ENCODE measurements at places on chromosomes 1 and 21.

DNA sequence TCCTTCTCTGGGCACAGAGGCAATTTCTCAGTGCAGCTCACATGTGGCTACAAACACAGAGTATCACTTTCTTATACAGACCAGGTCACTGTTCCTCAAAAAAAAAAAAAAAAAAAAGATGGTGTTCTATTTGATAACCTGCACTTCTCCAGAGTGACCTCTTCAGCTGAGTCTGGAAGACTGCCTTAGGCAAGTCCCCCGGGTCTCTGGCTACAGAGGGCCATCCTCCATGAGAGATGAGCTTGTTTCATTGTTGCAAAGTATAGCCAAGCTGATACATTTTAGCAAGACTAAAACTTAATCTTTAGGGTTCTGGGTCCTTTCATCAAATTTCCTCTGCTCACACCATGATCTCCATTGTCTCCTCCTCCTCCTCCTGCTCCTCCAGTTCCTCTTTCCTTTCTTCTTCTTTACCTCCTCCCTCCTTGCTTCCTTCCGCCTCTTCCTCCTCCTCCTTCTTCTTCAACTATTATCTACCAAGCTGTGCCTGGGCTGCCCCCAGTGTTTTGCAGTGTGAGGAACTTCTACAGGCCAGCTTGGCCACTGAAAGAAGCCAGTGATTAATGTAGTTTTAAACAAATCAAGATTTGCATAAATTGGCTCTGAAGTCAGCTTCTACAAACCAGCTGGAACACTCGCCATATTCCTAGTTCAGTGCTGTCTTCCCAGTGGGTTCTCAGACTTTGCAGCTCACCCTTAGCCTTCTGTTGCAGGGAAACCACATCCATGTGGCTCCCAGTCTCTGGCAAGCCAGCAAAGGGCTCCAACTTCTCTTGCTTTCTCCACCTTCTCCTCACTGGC is 139.4 kb downstream of the RUNX1 start:
- DNase-seq = no peak

DNA sequence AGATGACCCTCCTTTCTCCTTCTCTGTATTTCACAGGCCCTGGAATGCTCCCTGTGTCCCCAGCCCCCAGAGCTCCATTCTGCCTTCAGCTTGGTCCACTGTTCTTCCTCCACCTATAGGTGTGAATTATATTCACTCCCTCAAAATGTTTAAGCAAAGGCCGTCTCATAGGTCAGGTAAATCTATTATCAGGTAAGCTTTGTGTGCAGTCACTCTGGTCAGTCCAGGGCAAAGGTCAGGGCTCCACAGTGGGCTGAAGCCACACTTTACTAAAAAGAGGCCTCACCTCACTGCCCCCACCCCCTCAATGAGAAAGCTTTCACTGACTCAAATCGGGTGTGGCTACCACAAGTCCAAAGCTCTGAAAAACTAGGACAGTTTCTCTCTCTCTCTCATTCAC is 65.9 kb downstream of the DNTTIP2 start:
- DNase-seq = no peak

GRCh38 chr21:40173816-40174215 is 306.6 kb downstream of the PCP4 start:
- no peak for DNase-seq

- DNase-seq = no peak
Measured at GRCh38 chr1:97159342-97159741, 437.8 kb downstream of the PTBP2 start.

DNA sequence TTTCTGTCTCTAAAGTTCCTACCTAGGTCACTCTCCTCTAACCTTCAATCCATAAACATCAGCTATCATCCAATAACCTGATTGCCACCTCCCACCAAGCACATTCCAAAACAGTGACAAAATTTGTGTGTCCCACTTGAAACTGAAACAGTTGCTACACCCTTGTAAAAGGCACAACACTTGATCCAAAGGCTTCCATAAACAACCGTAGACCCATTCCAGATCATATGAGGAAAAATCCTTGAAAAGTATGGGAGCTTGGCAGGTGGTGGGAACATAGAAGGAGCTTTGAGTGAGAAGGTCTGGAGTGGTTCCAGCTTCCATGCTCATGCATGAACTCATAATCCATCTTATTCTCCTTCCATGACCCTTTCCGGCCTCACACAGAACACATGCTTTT is 82.0 kb upstream of the ATP1A1 start:
- DNase-seq = no peak

DNA sequence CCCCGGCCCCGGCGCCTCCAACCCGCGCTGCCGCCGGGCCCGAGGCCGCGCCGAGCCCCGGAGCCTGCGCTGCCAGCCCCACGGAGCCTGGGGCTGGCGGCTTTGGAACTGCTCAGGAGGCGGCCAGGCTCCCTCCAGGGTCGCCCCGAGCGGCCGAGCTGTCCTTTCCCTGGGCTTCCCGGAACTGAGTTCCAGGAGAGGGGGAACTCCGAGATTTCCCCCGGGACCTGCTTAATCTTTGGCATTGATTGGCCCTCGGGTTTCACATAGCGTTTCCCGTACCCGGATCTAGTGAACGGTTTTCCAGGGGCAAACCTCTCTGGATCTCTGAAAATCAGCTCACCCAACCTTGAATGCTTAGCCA is 504 bp downstream of the H6PD start:
- peak; percentile 5 for DNase-seq

DNA sequence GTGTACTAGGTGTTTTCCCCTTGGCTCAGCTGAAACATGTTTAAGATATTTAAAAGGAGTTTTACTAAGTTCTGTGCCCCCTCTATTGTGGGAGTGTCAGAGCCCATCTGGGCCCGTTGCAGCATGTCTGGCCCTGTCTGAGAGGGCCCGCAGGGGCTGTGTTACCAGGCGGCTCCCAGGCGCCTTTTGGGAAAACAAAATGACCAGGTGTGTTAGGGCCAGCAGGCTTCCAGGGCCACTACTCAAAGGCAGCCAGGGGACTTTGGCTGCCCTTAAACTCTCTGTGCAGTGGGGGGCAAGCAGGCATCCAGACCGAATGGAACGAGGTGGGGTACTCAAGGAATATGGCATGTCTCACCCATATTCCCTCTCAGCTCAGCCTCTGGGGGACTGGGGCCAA is 111.7 kb downstream of the KCNN3 start:
- no peak for DNase-seq

DNA sequence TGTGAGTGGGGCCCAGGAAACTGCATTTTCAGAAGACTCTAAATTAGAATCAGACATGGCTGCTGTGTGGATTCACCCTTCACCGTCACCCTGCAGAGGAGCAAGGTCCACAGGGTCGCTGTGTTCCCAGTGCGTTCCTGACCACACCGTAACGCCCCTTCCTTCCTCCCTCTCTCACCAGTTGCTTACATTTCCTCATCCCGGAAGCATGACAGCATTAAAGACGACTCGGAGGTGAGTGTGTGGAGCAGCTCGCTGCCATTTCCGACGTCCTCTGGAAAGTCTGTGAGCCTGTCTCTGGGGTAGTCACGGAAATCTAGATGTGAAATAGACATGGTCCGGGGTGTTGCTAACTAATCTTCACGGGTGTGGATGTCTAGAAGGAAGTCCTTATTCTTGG is 45.9 kb downstream of the FAAP20 start:
- DNase-seq = no peak

- no peak for DNase-seq
Measured at GRCh38 chr1:30942326-30942963, 33.9 kb upstream of the SDC3 start.

GRCh38 chr1:116255486-116256285 is 117.4 kb upstream of the ATP1A1 start:
- no peak for DNase-seq

- no peak for DNase-seq
Measured at GRCh38 chr1:62265956-62266935, 53.0 kb downstream of the KANK4 start.

DNA sequence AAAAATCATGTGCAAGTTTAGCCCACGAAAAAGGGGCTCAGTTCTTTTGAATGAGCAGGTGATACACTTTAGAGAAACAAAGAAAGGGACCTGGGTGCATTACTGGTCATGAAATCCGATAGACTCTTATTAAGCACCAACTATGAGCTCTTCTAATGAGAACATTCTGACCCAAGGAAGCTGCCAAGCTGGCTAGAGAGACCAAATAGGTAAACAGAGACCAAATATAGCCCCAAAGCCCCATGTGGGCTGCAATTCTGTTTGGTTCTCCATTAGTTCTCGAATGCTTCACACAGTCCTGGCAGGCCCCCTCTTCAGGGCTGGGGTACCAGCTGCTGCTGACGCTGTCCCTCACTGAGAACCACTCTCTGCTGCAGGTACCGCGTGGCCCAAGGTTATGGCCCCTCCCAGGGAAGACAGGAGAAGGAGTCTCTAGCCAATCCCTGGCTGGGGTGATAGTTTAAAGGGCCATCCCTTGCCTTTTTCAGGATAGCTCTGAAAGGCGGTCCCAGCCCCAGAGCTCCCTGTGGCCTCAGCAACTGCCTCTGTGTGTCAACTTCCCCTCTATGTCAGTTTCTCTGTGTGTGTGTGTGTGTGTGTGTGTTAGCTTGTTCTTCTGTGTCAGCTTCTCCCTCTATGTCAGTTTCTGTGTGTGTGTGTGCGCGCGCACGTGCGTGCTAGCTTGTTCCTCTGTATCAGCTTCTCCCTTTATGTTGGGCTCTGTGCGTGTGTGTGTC is 7.1 kb upstream of the UBXN10 start:
- no peak for DNase-seq

GRCh38 chr1:41610361-41610760 is 125.9 kb upstream of the EDN2 start:
- DNase-seq = no peak

- DNase-seq = no peak
Measured at GRCh38 chr21:40803101-40803500, 43.9 kb downstream of the DSCAM start.

- no peak for DNase-seq
Measured at GRCh38 chr1:218330043-218330623, 15.0 kb upstream of the TGFB2 start.

DNA sequence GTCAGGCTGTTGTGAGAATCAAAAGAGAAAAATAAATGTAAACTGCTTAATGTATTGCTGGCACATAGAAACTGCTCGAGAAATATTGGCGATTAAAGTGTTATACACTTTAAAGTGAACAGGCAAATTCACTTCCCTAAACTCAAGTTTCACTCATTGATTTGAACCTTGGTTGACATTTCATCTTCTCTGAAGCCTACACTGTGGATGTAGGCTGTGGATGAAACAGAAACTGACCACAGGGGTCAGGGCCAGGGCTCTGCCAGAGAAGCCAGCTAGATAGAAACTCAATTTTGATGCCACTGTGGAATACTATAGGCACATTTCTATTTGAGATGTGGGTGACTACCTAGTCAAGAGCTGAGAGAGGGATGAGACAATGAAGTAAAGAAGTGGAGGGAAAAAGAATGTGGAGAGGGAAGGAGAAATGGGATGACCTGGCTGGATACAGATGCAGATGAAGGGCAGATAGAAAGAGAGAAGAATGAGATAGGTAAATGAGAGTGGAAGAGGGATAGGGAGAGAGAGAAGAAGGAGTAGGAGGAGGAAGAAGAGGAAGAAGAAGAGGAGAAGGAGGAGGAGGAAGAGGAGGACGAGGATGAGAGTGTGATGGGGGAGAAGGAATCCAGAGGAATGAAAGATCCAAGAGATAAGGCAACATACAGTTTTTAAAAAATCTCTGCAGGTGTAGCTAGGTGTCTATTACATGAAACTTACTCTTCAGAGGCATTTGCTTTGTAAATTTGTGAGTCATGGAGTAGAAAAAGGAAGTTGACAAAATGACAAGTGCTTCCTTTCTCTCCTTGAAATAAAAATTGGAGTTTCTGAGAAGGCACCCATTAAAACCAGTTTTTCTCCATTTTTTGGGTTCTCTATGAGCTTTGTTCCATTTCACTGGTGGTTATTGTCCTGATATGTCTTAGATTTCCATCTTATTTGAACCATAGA is 17.4 kb upstream of the CD1D start:
- no peak for DNase-seq

- no peak for DNase-seq
Measured at GRCh38 chr1:54595956-54596498, 27.3 kb downstream of the FAM151A start.

DNA sequence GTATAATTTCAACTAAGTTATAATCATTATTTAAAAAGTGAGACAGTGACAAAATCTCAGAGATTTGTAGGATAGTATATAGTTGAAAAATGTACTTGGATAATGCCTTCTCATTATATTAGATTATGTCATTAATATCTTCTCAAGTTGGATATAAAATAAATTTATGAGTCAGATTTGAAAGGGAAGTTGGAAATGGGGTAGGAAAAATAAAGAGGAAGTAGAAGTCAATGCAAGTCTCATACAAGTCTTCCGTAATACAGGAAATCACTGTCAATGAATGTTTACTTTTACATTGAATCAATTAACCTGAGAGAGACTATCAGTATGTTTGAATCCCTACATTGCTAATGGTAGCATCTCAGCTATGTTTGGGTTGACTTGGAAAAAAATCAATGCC is 16.2 kb upstream of the RNPC3 start:
- no peak for DNase-seq

- no peak for DNase-seq
Measured at GRCh38 chr1:37540036-37540785, 13.9 kb downstream of the SNIP1 start.

- no peak for DNase-seq
Measured at GRCh38 chr1:212645546-212646543, 37.3 kb downstream of the ATF3 start.

DNA sequence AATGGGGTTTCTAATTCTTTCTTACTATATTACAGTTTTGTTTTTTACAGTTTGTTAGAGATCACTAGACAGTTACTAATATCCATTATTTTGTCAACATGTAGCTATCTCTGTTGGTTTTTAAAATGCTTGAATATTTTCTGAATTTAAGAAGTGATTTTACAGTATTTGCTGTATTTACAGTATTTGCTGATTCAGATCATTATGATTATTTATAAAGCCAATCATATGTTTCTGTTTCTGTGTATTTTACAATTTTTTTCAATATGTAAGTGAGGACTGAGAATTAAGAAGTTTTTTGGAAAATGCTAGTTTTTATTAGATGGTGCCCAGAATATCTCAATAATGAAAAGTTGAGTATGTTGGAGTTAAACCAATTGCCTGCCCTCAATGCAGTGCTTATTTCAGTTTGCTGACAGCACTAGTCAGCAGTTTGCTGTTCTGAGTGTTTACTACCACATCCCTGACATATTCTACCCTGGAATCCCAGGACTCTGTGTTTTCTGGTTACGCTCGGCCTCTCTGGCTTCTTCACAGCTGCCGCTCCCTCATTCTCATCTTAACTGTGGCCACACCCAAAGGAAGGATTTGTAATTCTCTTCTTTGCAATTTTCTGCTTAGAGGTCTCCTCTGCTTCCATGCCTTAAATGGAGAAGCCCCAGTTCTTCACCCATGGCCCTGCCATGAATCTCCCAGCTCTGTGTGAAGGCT is 68.0 kb upstream of the BACH1 start:
- no peak for DNase-seq

All from activated CD4-positive, alpha-beta T cell treated with anti-CD3 and anti-CD28 coated beads, Interleukin-2, amount 50 U/mL, for 24 hours (primary cell).